ENCODE measurements at places on chromosomes 12 and 14.

- no peak for DNase-seq
Observed at GRCh38 chr14:72740966-72741825, 152.7 kb downstream of the DPF3 start.

- DNase-seq: no peak
Observed at GRCh38 chr14:101018561-101019290, 115.2 kb upstream of the RTL1 start.

- DNase-seq: no peak
Observed at GRCh38 chr12:98360401-98360800, 155.0 kb upstream of the TMPO start.

- no peak for DNase-seq
Observed at GRCh38 chr14:90522571-90523191, 125.9 kb downstream of the CALM1 start.

- no peak for DNase-seq
Observed at GRCh38 chr12:76117751-76118150, 33.3 kb upstream of the NAP1L1 start.

DNA sequence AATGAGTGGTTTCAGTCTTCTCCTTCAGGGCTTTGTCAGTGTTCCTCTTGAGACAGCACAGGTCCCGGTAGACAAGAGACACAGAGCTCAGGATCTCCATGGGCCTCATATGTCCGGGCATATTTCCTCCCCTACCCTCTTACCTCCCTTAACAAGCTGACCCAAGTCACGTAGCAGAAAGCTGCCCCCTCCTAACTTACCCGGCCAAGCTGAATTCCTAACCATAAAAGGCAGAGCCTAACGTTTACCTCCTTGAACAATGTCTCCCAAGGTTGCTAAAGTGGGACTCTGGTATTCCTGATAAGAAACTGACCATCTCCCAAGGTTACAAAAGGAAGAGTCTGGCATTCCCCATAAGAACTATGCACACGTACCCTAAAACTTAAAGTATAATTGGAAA, 182.2 kb upstream of the USP15 start:
- DNase-seq: no peak

DNA sequence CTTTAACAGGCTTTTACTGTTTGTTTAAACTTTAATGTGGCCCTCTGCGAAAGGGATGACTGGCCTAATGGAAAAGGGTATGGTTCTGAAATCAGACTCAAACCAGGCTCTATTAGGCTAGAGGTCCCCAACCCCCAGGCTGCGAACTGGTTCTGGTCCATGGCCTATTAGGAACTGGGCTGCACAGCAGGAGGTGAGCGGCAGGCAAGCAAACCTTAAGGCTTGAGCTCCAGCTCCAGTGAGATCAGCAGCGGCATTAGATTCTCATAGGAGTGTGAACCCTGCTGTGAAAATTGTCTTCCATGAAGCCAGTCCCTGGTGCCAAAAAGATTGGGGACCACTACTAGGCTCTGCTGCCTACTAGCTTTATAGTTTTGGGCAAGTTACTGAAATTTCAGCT, 11.1 kb downstream of the GALNT4 start:
- DNase-seq: no peak

GRCh38 chr12:32470936-32471470, 71.6 kb downstream of the FGD4 start:
- no peak for DNase-seq

GRCh38 chr12:32365473-32366064, 33.8 kb upstream of the FGD4 start:
- peak; percentile 88 for DNase-seq

GRCh38 chr12:95187865-95188415, 29.3 kb downstream of the FGD6 start:
- DNase-seq: no peak

DNA sequence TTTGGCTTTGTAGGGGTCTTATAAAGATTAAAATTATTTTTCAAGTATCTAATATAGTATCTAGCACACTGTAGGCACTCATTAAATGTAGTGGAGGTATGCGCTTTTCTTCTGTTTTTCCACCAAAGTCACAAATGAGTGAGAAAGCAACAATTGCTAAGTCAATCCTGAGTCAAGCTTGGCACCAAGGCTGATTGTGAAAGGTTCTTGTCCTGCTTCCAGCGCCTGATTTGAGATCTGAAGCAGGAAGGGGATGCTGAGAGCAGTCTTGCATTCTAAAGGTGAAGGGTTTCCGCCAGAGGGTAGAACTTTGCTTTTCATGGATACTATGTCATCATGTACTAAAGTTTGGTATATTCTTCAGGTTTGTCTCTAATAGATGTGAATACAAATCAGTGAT, 64.9 kb upstream of the DAAM1 start:
- no peak for DNase-seq

GRCh38 chr12:131452444-131452860, 258.4 kb upstream of the SFSWAP start:
- no peak for DNase-seq

- DNase-seq: no peak
Observed at GRCh38 chr12:119479121-119479561, 114.4 kb upstream of the TMEM233 start.

- DNase-seq: no peak
Observed at GRCh38 chr12:129226851-129227250, 373.6 kb downstream of the GLT1D1 start.

DNA sequence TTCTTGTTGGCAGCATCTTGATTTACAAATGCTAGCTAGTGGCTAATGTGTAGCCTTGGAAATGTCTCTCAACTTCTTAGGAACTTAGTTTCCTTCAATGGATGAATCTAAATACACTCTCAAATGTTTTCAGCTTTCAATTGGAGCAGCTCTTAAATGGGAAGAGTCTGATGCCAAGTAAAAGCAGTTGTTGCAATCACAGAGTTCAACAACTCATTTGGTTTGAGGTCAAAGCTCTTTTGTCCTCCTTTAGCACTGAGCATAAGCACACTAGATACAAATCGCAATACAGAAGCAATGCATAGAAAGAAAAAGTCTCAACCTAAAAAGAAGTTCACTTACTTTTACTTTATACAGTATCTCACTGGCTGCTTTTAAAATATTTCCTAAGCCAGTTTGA, 986.1 kb upstream of the FLRT2 start:
- no peak for DNase-seq

DNA sequence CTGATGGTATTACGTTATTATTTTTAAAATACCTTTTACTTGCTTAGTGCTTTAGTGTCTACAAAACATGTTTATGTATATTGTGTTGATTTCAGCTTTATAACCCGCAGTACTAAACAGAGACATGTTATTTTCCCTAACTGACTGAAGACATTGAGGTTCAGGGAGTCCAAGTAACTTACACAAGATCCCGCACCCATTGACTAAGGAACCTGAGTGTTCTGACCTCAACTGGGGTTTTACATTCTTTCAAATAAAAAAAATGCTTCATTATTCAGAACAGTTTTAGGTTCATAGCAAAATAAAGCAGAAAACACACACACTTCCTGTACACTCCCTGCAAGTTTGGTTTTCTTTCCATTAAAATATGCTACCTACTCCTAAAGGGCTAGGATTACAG, 60.4 kb upstream of the METAP2 start:
- DNase-seq: no peak

DNA sequence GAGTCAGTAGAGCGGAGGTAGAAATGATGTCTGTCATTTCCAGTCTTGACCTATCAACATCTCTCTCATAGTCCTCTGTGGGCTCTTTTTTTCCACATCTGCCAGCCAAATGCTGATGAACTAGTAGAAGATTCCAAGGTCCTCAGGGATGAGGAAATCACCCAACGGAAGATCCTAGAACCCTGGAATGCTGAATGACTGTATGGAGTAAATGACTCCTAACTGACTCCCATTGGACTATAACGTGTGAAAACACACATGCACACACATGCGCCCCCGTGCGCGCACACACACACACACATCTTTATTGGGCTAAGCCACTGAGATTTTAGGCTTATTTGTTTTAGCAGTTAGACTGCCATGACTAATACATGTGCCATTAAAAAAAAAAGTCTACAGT, 159.2 kb downstream of the MYRFL start:
- DNase-seq: no peak

DNA sequence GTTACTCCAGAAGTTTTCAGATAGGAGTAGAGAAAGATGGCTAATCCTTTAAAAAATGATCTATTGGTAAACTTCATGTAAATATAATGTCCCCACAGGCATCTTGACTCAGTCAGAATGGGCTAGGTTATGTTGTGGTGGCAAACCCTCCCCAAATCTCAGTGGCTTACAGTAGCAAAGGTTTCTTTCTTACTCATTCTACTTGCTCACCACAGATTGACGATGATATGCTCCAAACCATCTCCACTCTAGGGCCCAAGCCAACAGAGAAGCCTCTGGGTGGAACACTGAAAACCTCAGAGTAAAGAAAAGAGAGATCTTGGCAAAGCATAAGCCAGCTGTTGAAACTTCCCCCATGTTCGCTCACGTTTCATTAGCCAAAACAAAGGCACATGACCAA, 146.4 kb downstream of the EMP1 start:
- DNase-seq: no peak

GRCh38 chr12:103877934-103878510, 37.0 kb upstream of the NT5DC3 start:
- DNase-seq: peak; percentile 74

GRCh38 chr12:2018391-2018790, 14.1 kb upstream of the DCP1B start:
- DNase-seq: no peak

DNA sequence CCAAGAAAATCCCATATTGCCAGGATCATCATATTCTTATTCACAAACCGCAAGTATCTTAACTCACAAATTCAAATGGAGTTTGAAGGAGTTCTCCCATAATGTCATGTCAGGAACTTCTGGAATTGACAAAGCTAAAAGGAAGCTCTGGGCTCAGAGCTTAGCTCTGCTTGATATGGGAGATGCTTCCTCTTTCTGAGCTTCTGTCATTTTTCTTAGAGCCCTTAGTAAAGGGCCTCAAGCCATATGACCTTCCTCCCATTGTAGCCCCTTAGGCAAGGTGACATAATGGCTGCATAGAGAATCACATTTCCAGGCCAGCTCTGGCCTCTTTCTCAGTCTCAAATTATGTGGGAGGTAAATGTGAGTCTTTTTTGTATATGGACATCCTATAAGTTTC, 40.9 kb downstream of the SLC4A8 start:
- no peak for DNase-seq

DNA sequence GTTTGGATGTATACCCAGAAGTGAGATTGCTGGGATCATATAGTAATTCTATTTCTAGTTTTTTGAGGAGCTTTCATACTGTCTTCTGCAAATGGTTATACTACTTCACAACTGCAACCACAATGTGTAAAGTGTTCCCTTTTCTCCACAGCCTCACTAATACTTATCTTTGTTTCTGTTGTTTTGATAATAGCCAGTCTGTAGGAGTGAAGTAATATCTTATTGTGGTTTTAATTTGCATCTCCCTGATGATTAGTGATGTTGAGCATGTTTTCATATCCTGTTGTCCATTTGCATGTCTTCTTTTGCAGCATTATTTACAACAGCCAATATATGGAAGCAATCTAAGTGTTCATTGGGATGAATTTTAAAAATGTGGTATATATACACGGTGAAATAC, 29.9 kb downstream of the GABARAPL1 start:
- no peak for DNase-seq

GRCh38 chr12:42076976-42077375, 67.7 kb downstream of the GXYLT1 start:
- no peak for DNase-seq

DNA sequence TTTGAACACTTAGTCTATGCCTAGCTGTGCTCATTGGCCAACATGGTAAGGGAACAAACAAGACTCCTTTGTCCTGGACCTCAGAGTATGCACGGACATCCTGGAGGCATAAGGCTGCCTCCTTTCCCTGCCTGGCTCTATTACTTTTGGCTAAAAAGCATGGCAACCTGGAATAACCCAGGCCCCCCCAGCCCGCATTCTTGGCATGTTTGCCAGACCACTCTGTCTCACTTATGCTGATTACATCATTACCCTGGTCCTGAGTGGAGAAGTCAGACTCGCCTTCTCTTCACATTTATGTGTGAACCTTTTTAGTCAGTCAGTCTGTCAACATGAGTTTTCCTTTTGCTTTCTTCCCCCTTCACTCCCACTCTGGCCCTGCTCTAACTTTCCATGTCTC, 58.0 kb upstream of the ELK3 start:
- peak; percentile 46 for DNase-seq

- no peak for DNase-seq
Observed at GRCh38 chr14:93987815-93988476, 9.2 kb upstream of the CCDC197 start.

DNA sequence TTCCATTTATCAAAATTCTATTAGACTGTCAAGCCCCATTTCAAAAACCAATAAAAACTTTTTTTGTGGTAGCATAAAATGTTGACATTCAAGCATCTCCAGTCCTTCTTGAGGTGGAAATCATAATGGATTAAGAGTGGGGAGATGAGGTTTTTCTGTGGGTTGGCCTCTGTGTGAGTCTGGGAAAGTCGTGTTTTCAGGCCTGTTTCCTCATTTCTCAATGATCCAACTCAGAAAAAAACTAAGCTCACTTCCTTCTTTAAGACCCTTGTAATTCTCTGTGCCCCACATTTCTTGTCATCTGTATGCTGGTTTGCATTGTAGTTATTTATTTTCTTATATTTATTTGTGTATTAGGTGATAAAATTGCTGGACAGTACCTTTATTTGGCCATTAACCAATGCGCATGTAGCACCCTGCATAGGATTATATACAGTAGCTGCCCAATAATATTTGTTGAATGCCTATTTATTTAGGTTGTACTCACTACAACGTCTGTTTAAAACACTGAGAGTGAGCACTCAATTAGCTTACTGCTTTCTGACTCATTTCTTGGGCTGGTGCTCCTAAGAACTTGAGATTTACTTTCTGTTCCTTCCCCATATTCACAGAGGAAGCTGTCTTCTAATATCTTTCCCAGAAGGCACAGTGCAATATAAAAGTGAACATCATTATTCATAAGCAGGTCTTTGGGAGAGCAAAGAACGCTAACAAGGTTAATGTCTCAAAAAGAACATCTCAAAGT, 121.9 kb downstream of the DNAI7 start:
- DNase-seq: no peak

DNA sequence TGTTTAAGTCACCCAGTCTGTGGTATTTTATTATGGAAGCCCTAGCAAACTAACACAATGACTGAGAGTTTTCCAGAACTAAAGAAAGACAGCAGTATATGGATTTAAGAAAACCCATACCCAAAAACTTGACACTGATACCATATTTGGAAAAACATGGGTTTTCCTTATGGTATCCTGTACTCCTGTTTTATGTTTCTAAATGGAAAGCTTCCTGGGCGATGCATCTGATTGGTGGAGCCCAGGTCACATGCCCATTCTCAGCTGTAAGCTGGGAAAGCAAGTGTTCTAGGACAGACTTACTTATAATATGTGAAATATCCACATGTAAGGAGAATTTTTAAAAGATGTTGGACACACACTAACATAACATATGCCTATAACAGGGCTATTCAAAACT, 4.5 kb upstream of the RNASE4 start:
- DNase-seq: peak; percentile 37

- DNase-seq: no peak
Observed at GRCh38 chr12:53103860-53104305, 597 bp downstream of the SOAT2 start.

- DNase-seq: peak; percentile 44
Observed at GRCh38 chr14:76951166-76951565, 77.3 kb downstream of the IRF2BPL start.

DNA sequence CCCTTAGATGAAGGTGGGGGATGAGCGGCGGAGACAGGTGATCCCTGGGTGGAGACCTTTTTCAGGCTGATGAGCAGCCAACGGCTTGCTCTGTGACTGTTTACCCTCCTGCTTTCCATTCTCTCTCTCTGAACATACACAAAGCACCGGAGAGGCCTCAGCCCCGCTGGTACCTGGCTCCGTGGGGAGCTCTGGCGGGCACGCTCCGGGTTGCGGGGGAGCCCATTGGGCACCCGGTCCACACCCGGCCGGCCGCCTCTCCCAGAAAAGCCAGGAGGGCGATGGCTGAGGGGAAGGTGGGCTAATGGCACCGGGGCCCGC, 545 bp downstream of the SMARCC2 start:
- no peak for DNase-seq
